Right atrium auricular region (tissue), 2 donors: ENCODE measurements at places on chromosomes 5 and 9. TPM values are rescaled to one million over a fixed set of nuclear protein-coding genes. Genes with fewer than 3 reads are reported as not detected.

ZNF883 gene
- total RNA-seq: 3.8 TPM

DNA sequence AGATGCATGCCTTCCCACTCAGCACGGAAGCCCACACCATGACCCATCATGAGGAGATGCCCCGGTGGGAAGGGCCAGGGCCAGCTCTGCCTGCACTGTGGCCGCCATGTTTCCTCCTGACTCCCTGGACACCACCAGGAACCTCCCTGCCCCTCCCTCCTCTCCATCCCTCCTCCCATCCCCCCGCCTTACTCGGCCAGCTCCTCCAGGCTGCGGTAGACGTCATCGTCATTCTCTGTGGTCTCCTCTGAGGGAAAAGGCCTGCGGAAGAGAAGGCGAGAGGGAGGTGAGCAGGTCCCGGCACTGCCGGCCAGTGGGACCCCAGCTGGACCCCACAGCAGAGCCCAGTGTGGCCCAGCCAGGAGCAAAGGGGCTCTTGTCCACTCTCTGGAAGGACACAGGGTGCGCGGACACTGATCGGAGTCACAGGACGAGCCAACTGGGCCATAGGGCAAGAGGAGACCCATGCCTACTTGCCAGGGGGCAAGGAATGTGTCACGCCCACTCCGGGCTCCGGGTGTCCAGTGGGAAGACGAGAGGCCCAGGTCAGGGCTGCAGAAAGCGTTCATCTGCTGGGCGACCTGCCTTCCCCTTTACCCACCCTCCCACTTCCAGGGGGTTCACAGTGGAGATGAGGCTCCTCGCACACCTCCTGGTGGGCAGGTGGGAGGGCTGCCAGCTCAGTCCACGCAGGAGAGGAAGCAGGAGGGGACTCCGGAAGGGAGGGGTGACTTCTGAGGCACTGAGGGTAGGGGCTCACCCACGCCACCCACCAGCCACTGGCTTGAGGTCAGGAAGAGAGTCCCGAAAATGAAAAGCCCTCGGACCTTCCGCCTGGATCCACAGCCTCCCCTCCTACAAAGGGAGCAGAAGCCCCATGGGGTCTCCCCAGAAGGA is 96.2 kb upstream of the SARDH start:
- H3K27ac ChIP-seq: no peak overlapping the region
- H3K4me1 ChIP-seq: no peaks in the 10 kb centered on the region
- H3K4me3 ChIP-seq: no peak overlapping the region
- DNase-seq: no peak
- no peaks in the 10 kb centered on the region for H3K27me3 ChIP-seq

GRCh38 chr5:114055318-114056184 is 306.3 kb upstream of the KCNN2 start:
- DNase-seq: no peak
- peaks cover 28% of the 10 kb centered on the region for H3K4me1 ChIP-seq
- no peaks in the 10 kb centered on the region for H3K36me3 ChIP-seq
- no peaks in the 10 kb centered on the region for H3K27me3 ChIP-seq
- peak overlapping the region; percentile 58 for H3K4me3 ChIP-seq
- peak overlapping the region; percentile 59 for H3K27ac ChIP-seq

- no peaks in the 10 kb centered on the region for H3K36me3 ChIP-seq
- no peak overlapping the region for H3K4me3 ChIP-seq
- no peaks in the 10 kb centered on the region for H3K4me1 ChIP-seq
- H3K27ac ChIP-seq: peak overlapping the region; percentile 59
Observed at GRCh38 chr9:104776797-104777196, 12.9 kb downstream of the NIPSNAP3B start.

PCDHA9 gene
- total RNA-seq: 0.04 TPM

DNA sequence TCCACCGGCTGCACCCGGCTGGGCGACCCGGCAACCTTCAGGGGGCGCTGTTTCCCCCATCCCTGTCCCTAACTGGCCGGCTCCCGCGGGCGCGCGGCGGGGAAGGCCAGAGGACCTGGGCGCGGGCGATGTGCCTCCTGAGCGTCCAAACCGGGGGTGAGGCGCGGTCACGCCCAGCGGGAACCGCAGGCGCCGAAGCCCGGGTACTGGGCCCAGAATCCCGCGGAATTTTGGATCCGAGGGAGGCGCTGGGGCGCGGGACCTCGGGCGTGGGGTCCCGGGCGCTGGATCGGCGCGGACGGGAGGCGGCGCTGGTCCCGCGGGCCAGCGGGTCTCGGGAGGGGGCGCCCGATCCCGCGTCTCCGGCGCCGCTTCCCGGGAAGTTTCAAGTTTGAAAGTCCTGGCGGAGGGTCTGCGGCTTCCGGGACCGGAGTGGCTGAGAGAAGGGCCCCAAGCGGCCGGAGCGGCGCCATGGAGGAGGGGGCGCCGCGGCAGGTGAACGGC is at the start of gene PKN3:
TSS of gene PKN3 (plus strand) at position 59 of the 504 bp plus-strand sequence. CDS start at position 472, 413 bp downstream.
- no peaks in the 10 kb centered on the region for H3K27me3 ChIP-seq
- H3K4me3 ChIP-seq: peak within 1 kb of the TSS; percentile 78
- peak within 1 kb of the TSS; percentile 78 for H3K27ac ChIP-seq
- H3K4me1 ChIP-seq: peaks cover 12% of the 10 kb centered on the region
- peak; percentile 79 for DNase-seq
- no peaks in the 10 kb centered on the region for H3K36me3 ChIP-seq

DNA sequence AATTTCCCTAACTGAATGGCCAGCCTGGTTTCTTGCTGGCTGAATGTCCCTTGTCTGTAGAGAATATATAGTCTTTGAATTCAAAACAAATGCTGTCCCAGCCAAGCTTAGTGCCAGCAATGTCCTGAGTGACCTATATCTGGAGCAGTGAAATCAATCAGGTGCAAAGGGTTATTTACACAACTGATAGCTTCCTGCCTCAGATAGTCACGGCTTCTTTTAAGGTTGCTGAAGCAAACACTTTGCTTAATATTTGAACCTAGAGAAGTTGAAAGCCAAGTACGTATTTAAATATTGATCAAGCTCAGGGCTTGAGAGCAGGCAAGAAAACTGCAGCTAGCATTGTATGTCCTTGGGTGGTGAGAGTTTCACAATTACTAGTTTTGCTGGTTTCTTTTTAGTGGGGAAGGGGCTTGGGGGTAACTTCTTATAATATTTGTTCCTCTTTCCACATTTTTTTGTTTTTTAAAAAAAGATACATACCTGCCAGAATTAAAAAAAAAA is 2.0 kb upstream of the ARHGEF28 start:
- H3K4me1 ChIP-seq: no peaks in the 10 kb centered on the region
- H3K4me3 ChIP-seq: no peak overlapping the region
- no peaks in the 10 kb centered on the region for H3K27me3 ChIP-seq
- no peak for DNase-seq
- no peaks in the 10 kb centered on the region for H3K36me3 ChIP-seq

DNA sequence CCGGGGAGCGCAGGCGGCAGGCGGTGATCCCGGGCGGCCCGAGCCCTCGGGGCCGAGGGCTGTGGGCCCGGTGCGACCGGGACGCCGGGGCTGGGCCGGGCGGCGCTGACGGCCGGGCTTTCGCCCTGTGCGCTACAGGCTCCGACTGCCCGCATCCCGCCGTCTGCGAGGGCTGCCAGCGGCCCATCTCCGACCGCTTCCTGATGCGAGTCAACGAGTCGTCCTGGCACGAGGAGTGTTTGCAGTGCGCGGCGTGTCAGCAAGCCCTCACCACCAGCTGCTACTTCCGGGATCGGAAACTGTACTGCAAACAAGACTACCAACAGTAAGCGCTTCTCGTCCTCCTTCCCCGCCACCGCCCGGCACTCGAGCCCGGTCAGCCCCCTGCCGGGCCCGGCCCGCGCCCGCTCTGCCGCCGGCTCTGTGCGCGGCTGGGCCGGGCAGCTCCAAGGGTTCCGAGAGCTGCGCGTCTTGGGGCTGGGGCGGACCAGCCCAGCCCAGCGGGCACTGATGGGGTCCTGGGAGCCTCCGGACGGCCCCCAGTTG is 1.6 kb downstream of the LMX1B start:
- peak overlapping the region; percentile 26 for H3K4me3 ChIP-seq
- no peaks in the 10 kb centered on the region for H3K36me3 ChIP-seq
- peaks cover 46% of the 10 kb centered on the region for H3K4me1 ChIP-seq
- peak; percentile 72 for DNase-seq

CCDC180 gene
- total RNA-seq: 0.98 TPM

DNA sequence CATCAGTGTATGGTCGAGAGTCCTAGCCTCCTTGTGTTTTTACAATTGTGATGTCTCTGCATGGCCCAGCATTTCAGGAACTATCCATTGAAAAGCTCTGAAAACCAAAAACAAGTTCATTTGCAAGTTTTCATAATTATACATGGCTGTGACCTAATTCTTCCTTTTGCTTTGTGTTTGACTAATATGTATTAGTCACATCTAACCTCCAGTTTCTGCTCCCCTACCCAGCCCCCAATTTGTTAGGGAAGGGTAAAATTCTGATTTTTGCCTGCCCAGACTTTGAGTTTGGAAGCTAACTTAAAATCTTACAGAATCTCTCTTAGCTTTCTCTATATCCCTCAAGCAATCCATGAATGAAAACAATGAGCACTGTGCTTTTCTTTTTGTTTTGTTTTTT is 128.2 kb upstream of the SEMA6A start:
- H3K27me3 ChIP-seq: no peaks in the 10 kb centered on the region
- H3K4me1 ChIP-seq: no peaks in the 10 kb centered on the region
- DNase-seq: no peak
- H3K27ac ChIP-seq: no peak overlapping the region

GABRG2 gene
- not detected for total RNA-seq

DNA sequence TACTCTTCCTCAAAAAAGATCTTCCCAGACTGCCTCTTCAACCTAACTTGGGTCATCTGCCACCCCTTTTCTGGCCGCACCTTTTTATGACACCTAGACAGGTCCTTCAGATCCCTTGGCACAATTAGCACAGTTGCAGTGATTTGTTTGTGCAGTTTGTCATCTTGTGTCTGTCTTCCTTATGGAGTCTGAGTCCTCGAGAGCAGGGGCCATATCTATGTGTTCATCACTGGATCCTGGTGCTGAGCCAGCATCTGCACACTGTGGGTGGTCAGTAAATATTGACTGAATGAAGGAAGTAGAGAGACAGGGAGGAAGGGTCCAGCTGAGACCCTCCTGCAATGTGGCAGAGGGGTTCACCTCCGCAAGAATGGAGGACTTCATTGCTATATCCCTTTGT is 14.4 kb downstream of the ERGIC1 start:
- no peaks in the 10 kb centered on the region for H3K4me1 ChIP-seq
- no peak overlapping the region for H3K27ac ChIP-seq
- H3K4me3 ChIP-seq: no peak overlapping the region
- H3K27me3 ChIP-seq: no peaks in the 10 kb centered on the region

DNA sequence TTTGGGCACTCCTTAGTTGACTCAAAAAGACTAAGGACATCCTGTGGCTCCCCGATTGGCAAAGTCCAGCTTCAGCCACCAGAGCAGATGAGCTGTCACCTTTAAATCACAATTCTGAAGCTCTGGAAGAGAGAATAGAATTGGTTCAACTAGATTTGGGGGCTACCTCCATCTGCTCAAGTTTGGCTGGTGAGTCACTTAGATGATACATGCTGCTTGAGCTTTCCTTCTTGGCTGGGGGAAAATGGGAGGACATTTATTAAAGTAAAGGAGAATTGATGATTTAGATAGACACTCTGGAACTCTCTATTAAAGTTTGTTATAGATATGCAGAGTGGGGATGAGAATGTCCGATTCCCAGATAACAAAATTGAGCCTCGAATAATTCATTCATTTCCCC is 30.0 kb upstream of the GRIA1 start:
- H3K36me3 ChIP-seq: no peaks in the 10 kb centered on the region
- no peak for DNase-seq
- no peak overlapping the region for H3K27ac ChIP-seq
- no peaks in the 10 kb centered on the region for H3K4me1 ChIP-seq
- no peaks in the 10 kb centered on the region for H3K27me3 ChIP-seq

DNA sequence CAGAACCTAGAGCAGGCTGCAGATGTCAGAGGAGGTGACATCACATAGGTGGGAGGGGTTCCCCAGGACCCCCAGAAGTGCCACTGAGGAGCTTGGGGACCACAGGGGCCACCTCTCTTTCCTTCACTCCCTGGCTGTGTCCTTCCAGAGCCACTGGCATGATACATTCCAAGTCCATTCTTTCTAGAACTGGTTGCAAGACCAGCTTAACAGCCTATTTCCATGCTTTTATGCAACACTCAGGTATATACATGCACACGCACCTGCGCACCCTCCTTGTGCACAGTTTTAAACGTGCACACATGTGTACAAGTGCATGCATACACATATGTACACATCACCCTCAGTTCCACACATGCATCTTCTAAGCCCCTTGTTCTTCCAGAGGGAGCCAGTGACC is 39.7 kb downstream of the SLC6A7 start:
- H3K27ac ChIP-seq: no peak overlapping the region
- H3K36me3 ChIP-seq: no peaks in the 10 kb centered on the region
- H3K4me3 ChIP-seq: no peak overlapping the region
- no peaks in the 10 kb centered on the region for H3K27me3 ChIP-seq
- no peak for DNase-seq

- no peaks in the 10 kb centered on the region for H3K4me1 ChIP-seq
- H3K36me3 ChIP-seq: no peaks in the 10 kb centered on the region
- no peaks in the 10 kb centered on the region for H3K27me3 ChIP-seq
- no peak overlapping the region for H3K27ac ChIP-seq
- no peak overlapping the region for H3K4me3 ChIP-seq
Observed at GRCh38 chr5:80315244-80315643, 4.6 kb upstream of the SPZ1 start.

- no peaks in the 10 kb centered on the region for H3K27me3 ChIP-seq
- no peak overlapping the region for H3K4me3 ChIP-seq
- peak overlapping the region; percentile 88 for H3K27ac ChIP-seq
Observed at GRCh38 chr9:134412298-134412711, 86.0 kb downstream of the RXRA start.

FAM169A gene
- total RNA-seq: 5.0 TPM

GRCh38 chr5:173434270-173434669 is 106.1 kb upstream of the STC2 start:
- H3K4me1 ChIP-seq: no peaks in the 10 kb centered on the region
- DNase-seq: no peak
- no peak overlapping the region for H3K4me3 ChIP-seq
- H3K36me3 ChIP-seq: no peaks in the 10 kb centered on the region

GRCh38 chr5:159341145-159341544 is 10.9 kb upstream of the IL12B start:
- peaks cover 10% of the 10 kb centered on the region for H3K4me1 ChIP-seq
- no peak overlapping the region for H3K27ac ChIP-seq
- H3K4me3 ChIP-seq: no peak overlapping the region
- no peaks in the 10 kb centered on the region for H3K27me3 ChIP-seq
- no peaks in the 10 kb centered on the region for H3K36me3 ChIP-seq

DNA sequence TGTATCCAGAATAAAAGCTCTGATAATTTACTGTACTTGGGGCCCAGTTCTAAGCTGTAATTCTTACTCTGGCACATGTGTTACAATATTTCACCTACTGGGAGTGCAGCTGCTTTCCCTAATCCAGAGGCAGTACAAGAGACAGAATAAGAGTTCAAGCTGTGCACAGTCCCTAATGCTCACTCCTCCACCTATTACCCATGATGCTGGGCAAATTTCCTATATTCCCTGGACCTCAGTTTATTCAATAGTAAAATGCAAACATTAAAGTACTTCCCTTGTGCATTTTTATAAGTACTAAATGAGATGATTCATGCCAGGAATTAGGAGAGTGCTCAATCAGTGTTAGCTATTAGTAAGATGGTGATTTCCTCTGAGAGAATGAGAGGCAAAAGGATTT is 28.0 kb upstream of the TAF11L2 start:
- no peaks in the 10 kb centered on the region for H3K4me1 ChIP-seq
- DNase-seq: no peak
- H3K27ac ChIP-seq: no peak overlapping the region
- H3K27me3 ChIP-seq: no peaks in the 10 kb centered on the region

GRCh38 chr9:85262333-85262732 is 479.4 kb downstream of the AGTPBP1 start:
- no peaks in the 10 kb centered on the region for H3K27me3 ChIP-seq
- H3K4me3 ChIP-seq: no peak overlapping the region
- H3K27ac ChIP-seq: no peak overlapping the region

CCNJL gene
- total RNA-seq: 5.5 TPM

TMEFF1 gene
- 0.37 TPM for total RNA-seq

HINT2 gene
- 35.0 TPM for total RNA-seq

GRCh38 chr5:38547257-38547656 is 9.2 kb downstream of the LIFR start:
- peak overlapping the region; percentile 84 for H3K27ac ChIP-seq
- no peak overlapping the region for H3K4me3 ChIP-seq
- peaks cover 45% of the 10 kb centered on the region for H3K4me1 ChIP-seq
